GM12891 (cell line): ENCODE measurements at places on chromosomes 4 and X.

DNA sequence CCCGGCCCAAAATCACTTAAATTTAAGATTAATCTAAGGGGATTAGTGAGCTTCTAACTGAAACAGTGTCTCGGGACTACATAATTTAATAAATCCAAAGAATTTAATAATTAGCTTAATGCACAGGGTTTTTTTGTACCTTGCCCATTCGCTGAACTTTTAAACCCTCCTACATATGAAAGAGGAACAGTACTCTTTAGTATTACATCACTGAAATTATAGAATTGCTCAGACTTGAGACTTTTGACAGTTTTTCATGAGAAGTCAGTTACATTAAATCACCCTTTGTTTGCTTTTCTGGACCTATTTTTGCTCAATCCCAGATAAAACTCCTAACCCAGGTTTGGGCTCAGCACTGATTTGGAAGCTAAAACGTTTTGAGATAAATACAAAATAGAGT is 2.4 kb upstream of the TADA2B start:
- no peak for DNase-seq

DNA sequence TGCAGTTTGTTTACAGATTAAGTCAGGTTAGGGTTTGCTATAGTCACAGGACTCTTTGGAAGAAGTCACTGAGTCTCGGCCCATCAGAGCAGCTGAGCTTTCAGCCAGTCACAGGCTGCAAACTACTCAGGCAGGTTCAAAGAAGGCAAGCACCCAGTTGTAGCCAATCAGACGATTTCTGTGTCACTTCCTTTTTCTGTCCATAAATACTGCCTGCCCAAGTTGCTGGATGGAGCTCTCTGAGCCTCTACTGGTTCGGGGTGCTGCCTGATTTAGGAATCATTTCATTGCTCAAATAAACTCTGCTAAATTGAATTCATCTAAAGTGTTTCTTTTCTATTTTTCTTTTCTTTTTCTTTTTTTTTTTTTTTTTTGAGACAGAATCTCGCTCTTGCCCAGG is 7.3 kb upstream of the SH3BP2 start:
- DNase-seq, result no peak

DNA sequence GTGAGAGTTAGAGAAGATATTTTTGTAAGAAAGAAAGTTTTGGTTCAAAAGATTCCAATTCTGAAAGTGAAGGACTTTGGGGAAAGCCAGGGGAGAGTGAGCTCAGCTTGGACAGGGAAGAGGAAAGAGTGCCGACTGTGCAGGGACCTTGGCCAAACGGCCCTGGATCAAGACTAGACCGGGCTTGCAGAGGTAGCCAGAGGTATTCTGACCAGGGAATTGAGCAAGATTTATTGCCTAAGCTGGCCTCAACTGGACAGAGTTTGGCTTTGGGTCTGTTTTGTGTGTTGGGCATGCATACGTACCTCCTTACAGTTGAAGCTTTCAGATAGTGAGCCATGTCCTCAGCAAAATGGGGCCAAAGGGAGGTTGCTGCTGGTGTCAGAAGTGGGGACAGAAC is 11.6 kb downstream of the PLAC1 start:
- no peak for DNase-seq

- DNase-seq, result no peak
These were observed 30.1 kb downstream of the KDM6A start for GRCh38 chrX:44903107-44903506.

- DNase-seq, result no peak
These were observed 336.3 kb upstream of the TRAM1L1 start for GRCh38 chr4:117421706-117422105.

DNA sequence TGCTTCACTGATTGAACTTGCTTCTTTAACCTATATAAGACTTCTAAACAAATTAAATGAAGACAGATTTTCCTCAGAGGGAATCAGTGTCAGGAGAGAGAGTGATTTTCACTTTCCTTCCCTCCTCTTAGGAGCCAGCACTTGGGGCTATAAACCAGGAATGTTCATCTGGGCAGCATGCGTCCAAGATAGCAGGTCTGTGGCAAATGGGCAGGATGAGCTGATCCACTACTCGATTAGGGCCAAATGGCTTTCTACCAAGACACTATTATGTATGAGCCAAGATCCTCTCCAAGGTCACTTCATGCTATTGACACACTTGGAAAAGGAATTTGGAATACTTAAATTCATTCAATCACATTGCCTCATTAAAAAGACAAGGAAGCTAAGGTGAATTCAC is 203.9 kb upstream of the GRID2 start:
- no peak for DNase-seq

GRCh38 chr4:184386271-184386781 is 88.0 kb downstream of the IRF2 start:
- no peak for DNase-seq

- no peak for DNase-seq
These were observed 239.1 kb upstream of the NEIL3 start for GRCh38 chr4:177070533-177071058.

- DNase-seq, result no peak
These were observed 168.0 kb downstream of the SOWAHB start for GRCh38 chr4:76729980-76730379.

DNA sequence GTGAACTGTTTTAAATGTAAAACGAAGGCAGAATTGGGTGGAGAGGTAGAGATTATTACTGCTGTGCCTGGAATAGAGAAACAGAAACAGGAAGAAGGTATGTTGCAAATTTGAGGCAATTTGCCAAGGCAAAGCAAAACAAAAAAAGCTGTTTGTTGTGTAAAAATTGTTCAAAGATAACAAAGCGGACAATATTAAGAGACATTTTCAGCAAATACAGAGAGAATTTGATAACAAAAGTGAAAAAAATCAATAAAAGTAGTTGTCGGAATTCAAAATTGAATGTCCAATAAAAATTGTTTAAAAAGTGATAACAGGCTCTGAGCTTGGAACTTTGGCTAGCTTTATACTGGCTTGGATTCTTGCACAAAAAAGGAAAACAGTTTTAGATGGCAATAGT is 14.4 kb upstream of the SMS start:
- no peak for DNase-seq
